Right ventricle myocardium superior (tissue), 1 donor: ENCODE measurements at places on chromosomes 2 and 18. TPM values are rescaled to one million over a fixed set of nuclear protein-coding genes. Genes with fewer than 3 reads are reported as not detected.
A peak's percentile ranks its signal among the peaks of the same experiment; 100 is the strongest.

Gene ZFAND2B
- total RNA-seq: 21.3 TPM

DNA sequence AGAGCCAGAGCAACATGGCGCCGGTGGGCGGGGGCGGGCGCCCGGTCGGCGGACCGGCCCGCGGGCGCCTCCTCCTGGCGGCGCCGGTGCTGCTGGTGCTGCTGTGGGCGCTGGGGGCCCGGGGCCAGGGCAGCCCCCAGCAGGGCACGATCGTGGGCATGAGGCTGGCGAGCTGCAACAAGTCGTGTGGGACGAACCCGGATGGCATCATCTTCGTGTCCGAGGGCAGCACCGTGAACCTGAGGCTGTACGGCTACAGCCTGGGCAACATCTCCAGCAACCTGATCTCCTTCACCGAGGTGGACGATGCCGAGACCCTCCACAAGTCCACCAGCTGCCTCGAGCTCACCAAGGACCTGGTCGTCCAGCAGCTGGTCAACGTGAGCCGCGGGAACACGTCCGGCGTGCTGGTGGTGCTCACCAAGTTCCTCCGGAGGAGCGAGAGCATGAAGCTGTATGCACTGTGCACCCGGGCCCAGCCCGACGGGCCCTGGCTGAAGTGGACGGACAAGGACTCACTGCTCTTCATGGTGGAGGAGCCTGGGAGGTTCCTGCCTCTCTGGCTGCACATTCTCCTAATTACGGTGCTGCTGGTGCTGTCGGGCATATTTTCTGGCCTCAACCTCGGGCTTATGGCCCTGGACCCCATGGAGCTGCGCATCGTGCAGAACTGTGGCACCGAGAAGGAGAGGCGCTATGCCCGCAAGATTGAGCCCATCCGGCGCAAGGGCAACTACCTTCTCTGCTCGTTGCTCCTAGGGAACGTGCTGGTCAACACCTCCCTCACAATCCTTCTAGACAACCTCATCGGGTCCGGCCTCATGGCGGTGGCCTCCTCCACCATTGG lies 507 bp downstream of the CNNM4 start:
- DNase-seq: peak; percentile 69

Gene DNAJC5G
- 2.3 TPM for total RNA-seq

DNA sequence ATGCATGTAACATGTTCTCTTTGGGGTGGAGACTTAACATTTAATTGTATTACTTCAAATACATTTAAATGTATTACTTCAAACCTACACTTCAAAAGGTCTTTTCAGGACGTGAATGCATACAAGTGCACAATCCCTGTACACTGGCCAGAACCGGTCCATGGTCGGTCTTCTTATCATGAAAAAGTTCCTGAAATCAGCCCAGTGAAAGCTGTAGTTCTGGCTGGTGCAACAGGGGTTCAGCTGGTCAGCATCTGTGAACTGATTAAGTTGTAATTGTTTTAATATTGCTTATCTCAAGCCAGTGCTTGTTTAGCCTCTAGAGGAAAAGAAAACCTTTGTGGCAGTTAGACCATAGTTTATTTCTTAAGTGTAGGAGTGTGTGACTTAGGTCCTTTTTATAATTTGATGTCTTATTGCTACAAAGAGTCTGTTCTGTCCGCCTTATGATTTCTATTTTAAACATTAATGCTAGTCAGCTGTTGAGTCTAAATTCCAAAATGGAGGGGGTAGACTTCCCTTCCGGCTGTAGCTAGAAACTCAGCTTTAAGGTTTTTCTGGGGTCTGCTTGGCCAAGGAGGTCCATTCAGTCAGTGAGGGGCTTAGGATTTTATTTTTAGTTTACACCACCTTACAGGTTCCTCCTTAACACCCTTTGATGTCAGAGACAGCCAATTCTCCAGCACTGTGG lies 768 bp upstream of the CYBRD1 start:
- no peak for DNase-seq

DNA sequence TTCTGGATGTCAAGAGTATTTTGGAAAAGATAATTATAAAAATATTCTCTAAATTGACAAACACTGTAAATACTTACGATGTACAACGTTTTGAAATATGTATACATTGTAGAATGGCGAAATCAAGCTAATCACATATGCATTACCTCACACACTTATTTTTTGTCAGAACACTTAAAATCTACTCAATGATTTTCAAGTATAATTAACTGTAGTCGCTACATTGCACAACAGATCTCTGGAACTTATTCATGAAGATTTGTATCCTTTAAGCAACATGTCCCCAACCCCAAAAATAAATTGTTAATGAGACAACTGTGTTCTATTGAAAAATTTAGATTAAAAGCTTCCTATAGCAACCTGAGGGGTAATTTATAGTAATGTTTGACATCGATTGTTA lies 59.8 kb downstream of the C2orf74 start:
- DNase-seq: no peak
